Glutamatergic neuron (in vitro differentiated cells): ENCODE measurements at places on chromosomes 1 and 21.

DNA sequence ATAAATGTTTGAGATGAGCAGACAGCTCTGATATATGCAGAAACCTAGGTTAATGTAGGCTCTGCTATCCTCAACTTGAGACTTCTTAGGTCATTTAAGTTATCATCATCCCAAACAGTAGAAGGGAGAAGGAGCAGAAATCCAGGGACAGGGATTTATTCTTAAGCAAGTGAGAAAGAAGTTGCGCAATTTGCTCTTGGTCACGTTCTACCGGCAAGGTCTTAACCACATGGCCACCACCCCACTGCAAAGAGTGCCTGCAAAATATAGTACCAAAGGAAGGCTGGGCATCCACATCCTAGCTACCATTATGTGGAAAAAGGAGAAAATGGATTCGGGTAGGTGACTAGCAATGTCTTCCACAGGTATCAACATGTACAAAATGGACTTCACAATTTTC, 25.2 kb downstream of the CRNN start:
- DNase-seq, result no peak

DNA sequence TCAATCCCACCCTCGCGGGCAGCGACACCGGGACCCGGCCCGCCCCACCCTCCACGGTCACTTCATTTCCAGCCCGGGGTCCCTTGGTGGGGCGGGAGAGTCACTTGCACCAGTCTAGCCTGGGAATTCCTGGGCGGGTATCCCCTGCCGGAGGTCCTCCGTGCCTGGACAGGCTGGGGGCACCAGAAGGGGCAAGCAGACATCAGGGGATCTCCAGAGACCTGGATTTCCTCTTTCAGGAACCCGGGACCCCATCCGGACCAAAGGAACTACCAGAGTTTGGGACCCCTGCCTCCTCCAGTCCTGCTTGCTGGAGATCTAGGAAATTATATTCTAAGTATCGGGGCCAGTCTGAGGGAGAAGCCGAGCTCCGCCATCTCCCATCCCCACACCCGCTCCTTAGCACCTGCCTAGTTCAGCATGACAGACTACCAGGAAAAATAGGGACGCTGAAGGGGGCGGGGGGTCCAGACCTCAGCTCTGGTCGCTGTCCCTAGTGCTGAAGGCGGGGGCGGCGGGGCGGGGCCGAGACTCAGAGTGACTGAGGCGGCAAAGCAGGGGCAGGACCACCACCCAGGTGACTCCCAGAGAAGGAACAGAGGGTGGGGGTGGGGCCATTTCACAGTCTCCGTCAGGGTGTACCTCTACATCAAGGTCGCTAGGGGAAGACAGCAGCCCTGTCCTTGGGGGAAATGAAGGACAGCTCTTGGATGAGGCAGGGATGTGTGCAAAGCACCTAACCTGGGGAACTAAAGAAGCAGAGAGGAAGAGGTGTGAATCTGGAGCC, 832 bp downstream of the HCN3 start:
- DNase-seq, result peak; percentile 66

DNA sequence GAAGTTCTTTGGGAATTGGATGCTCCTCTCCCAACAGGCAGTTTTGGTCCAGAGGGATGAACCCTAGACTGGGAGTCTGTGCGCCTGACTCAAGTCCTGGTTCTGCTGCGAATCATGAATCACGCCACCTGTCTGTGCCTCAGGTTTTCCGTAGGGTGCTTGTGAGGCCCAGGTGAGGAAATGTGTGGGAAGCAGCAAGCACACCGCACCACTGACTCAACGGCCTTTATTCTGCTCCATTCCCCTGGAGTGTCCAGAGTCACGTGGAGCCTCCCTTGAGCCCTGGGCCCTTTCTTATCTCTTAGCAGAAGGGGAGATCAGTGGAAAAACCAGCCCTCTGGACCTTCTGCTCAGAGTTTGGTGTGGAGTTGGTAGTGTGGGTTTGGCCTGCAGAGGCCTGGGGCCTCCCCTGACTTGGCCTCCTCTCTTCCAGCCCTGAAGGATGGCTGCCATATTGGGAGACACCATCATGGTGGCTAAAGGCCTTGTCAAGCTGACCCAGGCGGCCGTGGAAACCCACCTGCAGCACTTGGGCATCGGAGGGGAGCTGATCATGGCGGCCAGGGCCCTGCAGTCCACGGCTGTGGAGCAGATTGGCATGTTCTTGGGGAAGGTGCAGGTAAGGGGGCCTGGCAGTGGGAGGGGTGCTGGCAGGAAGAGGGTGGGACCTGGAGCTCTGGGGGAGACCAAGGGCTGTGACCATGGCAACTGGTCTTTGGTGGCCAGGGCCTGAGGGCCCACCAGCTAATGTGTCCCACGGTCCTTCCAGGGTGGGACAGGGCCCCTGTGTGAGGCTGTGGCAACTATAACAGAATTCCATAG, 21.1 kb downstream of the COQ8A start:
- DNase-seq, result no peak

DNA sequence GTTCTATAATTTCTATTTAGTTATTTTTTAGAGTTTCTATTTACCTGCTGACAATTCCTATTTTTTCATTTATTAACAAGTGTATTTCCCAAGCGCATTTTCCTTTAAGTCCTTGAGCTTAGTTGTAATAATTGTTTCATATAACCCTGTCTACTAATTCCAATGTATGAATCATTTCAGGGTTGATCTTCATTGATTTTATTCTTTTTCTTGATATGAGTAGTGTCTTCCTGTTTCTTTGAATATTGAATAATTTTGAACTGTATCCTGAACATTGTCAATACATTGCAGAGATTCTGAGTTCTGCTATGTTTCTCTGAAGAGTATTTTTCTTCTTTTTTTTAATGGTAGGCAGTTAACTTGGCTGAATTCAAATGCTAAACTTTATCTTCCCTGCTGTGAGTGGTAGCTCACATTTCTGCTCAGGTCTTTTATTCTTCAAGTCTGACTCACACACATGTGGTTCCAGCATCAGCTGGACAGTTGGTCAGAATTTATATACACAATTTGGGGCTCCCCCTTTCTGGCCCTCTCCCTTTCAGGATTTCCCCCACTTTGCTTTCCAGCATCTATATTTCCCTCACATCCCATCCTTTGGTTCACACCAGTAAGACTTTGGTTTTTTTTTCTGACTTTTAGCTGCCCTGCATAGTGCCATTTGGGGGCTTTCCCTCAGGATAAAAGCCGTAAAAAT, 54.4 kb upstream of the WDR26 start:
- no peak for DNase-seq

- no peak for DNase-seq
Observed at GRCh38 chr1:2561898-2562895, 6.0 kb downstream of the TNFRSF14 start.

GRCh38 chr1:36576118-36576517, 93.4 kb upstream of the CSF3R start:
- peak; percentile 92 for DNase-seq

- no peak for DNase-seq
Observed at GRCh38 chr1:245877976-245878375, 629.1 kb downstream of the SMYD3 start.

- no peak for DNase-seq
Observed at GRCh38 chr1:208475449-208475848, 231.3 kb upstream of the PLXNA2 start.

GRCh38 chr1:47582891-47583608, 145.2 kb downstream of the FOXD2 start:
- DNase-seq, result peak; percentile 4

DNA sequence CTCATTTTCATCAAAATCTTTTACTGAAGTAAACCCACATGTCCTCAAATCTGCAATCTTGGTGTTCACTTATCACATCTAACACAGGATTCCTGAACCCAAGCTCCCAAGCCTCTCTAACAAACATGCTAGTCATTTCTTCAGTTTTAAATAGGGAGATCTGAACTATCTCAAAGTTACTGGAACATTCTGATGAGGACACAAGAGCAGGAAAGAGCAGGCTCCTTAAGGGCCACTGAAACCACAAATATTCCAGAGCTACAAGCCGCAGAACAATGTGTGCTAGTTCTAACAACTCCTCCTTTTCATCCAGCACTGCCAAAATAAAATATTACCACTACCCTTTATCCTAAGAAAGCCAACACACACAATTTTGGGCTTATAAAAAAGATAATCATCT, 38.9 kb downstream of the WARS2 start:
- no peak for DNase-seq

DNA sequence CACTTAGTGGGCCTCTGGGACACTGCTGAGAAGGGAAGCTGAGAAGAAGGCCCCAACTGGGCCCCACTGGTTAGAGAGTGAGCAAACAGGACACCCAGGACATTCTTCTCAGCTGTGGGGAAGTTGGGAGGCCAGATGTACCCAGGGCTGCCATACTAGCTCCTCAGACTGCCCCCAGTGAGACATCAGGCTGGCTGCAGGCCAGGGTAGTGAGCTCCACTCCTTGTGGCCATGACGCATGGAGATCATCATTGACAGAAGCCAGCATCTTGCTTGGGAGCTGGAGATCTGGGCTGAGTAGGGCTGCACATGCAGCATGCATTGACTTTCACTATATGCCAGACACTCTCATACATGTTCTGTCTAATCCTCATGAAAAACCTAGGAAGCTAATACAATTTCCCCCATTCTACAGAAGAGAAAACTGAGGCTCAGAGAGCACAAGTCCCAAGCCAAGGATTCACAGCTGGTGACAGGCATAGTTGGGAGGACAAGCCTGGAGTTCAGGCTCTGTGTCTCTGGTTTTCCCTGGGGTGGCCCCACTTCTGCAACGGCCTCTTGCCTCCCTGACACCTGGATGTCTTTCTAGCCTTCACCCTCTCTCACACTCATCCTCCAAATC, 24.1 kb upstream of the MYCL start:
- DNase-seq, result no peak

- DNase-seq, result no peak
Observed at GRCh38 chr1:165330483-165330882, 26.0 kb downstream of the LMX1A start.

DNA sequence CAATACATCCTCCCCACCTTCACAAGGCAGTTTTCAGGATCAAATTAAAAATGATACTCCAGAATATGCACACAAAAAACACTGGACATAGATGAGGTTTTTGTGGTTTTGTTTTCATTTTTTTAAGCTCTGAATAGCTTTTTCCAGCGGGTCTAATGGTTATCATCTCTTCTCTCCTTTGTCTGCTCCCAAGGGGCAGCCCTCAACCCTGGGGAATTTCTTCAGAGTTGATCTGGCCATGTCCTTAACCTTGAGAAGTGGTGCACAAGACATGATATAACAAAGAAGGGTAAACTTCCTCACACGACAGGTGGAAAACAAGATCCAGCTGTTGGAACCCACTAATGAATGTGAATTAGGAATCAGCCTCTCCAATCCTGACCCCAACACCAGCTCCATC, 1.5 kb upstream of the CD244 start:
- DNase-seq, result no peak

- no peak for DNase-seq
Observed at GRCh38 chr1:190579552-190580193, 102.0 kb upstream of the BRINP3 start.

DNA sequence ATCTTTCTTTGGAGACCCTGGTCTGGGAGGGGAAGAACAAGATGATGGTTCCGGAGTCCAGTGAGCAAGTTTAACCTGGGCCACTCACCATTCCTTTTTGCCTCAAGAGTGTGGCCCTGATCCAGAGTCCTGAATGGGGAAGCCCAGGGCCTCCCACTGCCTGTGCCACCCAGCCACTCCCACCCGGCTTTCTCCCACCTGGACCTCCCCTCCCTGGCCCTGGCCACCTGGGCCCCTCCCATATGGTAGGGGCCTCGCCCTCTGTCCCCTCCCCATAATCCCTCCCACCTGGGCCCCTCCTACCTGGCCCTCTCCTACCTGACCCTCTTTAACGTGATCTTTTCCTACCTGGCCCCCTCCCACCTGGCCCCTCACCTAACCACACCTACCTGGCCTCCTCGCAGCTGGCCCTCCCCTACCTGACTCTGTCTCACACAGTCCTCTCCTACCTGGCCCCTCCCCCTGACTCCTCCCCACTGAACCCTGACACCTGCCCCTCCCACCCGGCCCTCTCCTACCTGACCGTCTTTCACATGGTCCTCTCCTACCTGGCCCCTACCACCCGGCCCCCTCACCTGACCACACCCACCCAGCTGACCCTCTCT, 220.7 kb upstream of the VAMP3 start:
- peak; percentile 4 for DNase-seq

DNA sequence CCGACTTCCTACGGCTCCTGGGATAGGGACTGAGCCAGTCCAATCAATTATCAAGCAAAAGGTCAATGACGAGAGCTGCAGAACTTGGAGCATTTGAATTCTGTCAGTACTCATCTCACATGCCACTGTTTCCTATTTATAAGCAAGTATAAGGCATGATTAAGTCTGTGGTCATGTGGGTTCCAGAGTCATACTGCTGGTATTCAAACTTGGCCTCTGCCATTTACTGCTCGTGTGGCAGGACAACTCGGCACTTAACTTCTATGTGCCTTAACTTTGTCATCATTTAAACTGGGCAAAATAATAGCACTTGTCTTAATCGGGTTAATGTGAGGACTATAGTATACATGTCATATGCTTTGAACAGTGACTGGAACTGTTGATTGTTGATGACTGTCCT, 44.9 kb upstream of the TNFSF18 start:
- no peak for DNase-seq

- DNase-seq, result no peak
Observed at GRCh38 chr1:62361431-62361830, 42.2 kb upstream of the KANK4 start.

DNA sequence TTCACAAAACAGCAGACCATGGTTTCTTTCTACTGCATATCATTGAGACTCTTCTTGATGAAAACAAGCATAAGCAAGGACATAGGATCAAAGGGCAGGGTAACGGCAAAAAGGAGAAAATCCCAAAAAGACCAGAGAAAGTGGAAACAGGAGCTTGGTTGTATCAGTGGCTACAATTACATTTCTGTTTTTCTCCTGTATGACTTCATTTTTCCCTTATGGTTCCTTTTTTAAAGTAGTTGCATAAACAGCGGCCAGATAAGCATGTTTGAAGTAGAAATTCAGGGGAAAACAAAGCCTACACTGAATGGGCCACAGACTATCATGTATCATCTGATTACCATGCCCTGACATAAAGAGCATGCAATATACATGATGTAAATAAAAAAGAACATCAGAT, 4.6 kb downstream of the EGLN1 start:
- no peak for DNase-seq

DNA sequence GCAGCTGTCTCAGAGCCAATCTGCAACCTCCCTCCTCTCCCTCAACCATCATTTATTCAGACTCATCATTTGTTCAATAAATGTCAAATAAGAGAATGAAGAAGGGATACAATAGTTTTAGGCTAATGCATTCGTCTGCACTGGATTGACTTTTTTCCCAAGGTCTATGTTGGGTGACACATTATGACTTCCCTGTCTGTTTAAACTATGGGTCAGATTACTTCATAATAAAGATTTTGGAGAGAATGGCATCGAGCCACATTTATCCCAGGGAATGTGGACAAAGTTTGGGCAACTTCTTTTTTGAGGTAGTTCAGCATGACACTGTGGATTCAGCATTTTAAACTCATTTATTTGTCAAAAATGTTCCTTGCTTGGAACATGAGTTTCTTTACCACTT, 107.4 kb upstream of the ADGRL2 start:
- DNase-seq, result no peak
